ENCODE measurements at places on chromosomes 4 and X.

- no peak for DNase-seq
These were observed 579 bp downstream of the ABCD1 start for GRCh38 chrX:153725039-153725831.

- DNase-seq, result no peak
These were observed 329.5 kb downstream of the KCTD8 start for GRCh38 chr4:44118971-44119680.

DNA sequence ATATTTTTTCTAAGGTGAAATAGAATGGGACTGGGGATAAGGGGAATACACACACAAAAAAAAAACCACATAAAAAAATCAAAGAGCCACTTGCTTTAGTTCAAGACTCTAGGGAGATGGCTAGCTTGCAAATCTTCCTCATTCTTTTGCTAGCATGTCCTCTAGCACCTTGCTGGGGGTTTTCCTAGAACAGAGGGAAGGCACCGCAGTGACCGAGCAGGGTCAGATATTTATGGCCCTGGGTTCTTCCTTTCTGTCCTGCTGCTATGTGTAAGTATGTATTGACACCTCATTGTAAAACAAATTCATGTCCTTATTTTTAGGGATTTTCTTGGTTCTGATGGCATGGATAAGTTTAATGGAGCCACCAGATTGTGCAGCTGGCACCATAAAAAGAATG lies 81.2 kb downstream of the SHISA3 start:
- no peak for DNase-seq

- no peak for DNase-seq
These were observed 241.9 kb upstream of the NDST4 start for GRCh38 chr4:115355329-115355728.

DNA sequence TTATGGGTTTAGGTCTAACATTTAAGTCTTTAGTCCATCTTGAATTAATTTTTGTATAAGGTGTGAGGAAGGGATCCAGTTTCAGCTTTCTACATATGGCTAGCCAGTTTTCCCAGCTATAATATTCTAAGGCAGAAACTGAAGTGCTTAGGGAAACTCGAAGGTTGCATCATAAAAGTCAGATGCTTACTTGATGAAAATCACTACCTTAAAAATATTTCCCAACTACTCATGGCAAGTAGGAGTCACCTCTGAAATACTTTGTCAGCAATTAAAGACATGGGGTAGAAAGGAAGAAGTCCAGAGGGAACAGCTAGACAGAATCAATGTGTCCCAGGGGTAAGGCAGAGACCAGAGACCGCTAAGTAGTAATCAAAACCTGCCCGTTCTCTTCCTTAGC lies 6.3 kb upstream of the AP1S2 start:
- no peak for DNase-seq

DNA sequence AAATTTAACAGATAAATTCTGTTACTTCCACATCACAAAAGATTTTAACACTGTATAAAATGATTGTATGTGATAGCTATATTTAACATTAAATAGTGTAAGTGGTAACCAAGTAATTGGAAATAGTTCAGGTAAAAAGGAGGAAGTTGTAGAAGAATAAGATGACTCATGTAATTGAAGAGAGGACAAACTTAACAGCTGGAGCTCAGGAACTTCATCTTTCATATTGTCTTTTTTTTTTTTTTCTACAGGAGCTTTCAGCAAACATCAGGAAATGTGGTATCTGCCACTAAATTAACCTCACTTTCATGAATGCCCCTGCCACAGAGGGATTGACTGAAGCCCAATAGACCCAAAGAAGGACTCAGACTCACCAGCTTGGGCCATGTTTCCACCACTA lies 188.4 kb upstream of the VEGFC start:
- no peak for DNase-seq

- no peak for DNase-seq
These were observed 11.5 kb downstream of the CPLX1 start for GRCh38 chr4:814312-814850.

GRCh38 chr4:16864199-16864598 lies 34.2 kb downstream of the LDB2 start:
- no peak for DNase-seq

GRCh38 chrX:2967584-2967983 lies 38.4 kb upstream of the ARSD start:
- no peak for DNase-seq

- no peak for DNase-seq
These were observed 57.8 kb downstream of the SOD3 start for GRCh38 chr4:24853142-24853541.

GRCh38 chr4:142405695-142406498 lies 440.2 kb downstream of the INPP4B start:
- DNase-seq, result no peak

GRCh38 chr4:21184788-21185187 lies 484.5 kb downstream of the PACRGL start:
- DNase-seq, result no peak

DNA sequence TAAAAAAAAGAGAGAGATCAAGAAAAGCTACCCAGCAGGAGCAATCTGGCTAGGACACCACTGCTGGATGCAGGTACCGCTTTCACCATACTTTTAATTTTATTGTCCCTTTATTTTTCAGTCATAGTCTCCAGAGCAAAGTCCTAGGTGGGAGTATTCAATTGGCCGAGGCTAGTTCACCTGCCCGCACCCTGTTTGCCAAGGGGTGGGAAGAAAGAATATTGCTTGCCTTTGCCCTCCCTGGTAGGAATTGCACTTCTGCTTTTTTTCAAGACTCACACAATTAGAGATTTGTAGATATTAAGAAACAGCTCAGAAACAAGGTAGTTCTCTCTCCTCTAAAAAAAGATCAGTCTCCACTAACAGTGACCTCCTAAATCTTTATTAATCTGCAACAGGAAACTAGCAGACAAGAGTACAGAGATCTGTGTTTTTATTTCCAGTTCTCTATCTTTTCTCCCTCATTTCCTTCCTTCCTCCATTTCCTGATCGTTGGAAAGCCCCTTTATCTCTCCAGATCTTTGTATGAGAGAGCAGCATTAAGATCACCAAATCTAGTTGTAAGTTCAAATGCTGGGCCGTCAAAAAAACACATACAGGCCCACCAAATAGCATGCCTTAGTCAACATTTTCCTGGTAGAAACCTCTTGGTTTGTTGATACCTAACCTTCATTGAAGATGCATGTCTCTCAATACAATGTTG lies 9.4 kb upstream of the RPGR start:
- no peak for DNase-seq

DNA sequence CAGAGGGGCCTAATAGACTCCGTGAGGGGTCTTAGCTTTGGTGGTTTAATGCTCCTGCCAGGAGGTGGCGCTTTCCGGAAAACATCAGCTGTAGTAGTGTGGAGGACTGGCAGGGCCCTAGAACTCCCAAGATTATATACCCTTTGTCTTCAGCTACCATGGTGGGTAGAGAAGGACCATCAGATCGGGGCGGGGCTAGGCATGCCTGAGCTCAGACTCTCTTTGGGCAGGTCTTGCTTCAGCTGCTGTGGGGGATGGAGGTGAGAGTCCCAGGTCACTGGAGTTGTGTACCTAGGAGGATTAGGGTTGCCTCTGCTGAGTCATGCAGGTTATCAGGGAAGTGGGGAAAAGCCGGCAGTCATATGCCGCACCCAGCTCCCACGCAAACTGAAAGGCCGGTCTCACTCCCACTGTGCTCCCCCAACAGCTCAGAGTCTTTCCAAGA lies 63.0 kb upstream of the AGA start:
- no peak for DNase-seq

- no peak for DNase-seq
These were observed 444.2 kb downstream of the GRIA2 start for GRCh38 chr4:157664726-157665125.

DNA sequence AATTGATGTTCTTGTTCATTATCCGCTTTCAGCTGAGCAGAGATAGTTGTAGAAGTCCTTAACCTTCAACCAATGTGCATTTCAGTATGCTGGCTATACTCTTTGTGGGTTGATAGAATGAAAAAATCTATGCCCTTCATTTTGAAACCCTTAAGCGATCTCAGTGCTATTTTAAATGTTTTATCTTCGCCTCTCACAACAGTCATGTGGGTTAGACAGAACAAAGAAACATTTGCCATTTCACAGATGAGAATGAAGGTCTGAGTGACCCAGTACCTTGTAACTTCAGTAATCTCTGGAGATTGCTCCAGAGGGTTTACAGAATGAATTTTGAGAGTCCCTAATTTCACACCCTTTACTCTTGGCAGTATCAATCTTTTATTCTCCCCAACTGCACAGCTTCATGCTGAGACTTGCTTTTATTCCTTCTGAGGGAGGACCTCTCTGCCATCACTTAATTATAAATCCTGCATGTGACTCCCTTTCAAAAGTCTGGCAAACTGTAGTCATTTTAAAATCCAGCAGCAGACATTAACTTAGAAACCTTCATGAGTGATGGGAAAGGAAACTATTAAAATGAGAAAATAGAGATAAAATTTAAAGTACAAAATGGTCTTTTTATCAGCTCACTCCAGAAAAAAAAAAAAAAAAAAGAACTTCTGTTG lies 921.5 kb downstream of the RAB28 start:
- DNase-seq, result no peak

DNA sequence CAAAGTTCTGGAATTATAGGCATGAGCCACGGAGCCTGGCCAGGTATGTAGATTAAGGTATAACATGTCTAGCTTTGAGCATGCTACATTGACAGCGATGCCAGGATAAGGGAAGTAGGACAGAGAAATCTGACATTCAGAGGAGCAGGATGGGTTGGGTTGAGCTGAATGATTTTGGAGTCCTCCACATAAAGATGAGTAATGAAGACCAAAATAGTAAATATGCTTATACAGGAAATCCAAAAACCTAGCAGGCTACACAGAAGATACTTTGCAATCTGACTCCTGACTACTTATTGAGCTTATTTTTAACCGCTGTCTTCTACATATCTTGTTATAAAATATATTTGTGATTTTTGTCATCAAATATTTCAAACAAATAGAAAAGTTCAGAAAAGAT lies 69.7 kb downstream of the PDGFC start:
- DNase-seq, result no peak

GRCh38 chrX:3134316-3134945 lies 93.2 kb downstream of the ARSF start:
- DNase-seq, result no peak

GRCh38 chrX:16946971-16947562 lies 609 bp downstream of the REPS2 start:
- no peak for DNase-seq

DNA sequence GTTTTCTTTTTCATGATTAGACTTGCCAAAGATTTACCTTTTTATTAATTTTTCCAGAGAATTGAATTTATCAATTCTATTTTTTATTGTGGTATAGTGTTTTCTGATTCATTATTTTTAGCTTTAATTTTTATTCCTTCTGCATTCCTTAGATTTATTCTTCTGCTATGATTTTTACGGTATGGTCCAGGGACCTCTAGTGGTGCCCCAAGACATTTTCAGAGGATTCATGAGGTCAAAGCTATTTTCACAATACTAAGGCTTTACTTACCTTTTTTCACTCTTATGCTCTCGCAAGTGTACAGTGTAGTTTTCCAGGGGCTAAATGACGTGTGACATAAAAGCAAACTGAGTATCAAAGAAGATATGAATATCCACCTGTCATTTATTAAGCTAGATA lies 8.0 kb downstream of the RADX start:
- DNase-seq, result no peak

- DNase-seq, result no peak
These were observed 21.1 kb upstream of the PDS5A start for GRCh38 chr4:39998659-39999345.

DNA sequence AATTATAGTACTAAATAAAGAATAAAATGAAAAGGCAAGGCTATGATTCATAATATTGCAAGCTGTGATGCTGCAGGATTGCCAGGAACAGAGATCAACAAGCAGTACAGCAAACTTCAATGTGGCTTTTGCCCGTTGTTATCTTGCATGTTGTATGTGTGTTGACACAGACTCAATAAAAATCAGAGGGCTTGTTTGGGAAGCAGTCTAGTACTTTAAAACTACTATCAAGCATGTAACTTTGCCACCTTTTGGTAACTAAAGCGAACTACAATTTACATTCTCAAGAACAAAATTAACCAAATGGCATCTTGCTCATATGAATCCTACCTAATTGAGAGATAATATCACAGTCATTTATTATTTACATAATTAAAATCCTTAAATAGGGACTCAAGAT lies 79.8 kb upstream of the GPM6A start:
- DNase-seq, result no peak

- DNase-seq, result no peak
These were observed 9.9 kb upstream of the CT47C1 start for GRCh38 chrX:119062750-119063374.

- no peak for DNase-seq
These were observed 70.8 kb downstream of the CAPN6 start for GRCh38 chrX:111199505-111199904.

DNA sequence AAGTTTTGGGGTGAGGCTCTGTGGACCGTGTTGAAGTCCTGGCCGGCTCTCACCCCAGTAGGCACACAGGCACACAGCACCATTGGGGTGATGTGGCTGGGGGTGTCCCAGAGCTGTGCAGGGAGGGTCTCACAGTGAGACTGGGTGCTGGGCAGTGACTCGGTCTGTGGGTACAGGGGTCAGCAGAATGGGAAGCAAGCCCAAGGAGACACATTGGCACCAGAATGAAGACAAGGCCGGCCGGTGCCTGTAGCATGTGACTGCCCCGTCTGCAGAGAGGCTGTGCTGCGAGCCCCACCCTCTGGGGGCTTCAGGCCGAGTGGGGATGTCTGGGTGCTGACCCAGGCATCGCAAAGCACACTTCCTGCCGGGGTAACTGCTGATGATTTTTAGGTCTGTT lies 5.2 kb downstream of the MAEA start:
- no peak for DNase-seq

- no peak for DNase-seq
These were observed 237.1 kb upstream of the TLL1 start for GRCh38 chr4:165635951-165636350.

GRCh38 chrX:78384486-78384885 lies 57.1 kb upstream of the CYSLTR1 start:
- no peak for DNase-seq

GRCh38 chr4:52554612-52555355 lies 104.3 kb downstream of the USP46 start:
- no peak for DNase-seq

DNA sequence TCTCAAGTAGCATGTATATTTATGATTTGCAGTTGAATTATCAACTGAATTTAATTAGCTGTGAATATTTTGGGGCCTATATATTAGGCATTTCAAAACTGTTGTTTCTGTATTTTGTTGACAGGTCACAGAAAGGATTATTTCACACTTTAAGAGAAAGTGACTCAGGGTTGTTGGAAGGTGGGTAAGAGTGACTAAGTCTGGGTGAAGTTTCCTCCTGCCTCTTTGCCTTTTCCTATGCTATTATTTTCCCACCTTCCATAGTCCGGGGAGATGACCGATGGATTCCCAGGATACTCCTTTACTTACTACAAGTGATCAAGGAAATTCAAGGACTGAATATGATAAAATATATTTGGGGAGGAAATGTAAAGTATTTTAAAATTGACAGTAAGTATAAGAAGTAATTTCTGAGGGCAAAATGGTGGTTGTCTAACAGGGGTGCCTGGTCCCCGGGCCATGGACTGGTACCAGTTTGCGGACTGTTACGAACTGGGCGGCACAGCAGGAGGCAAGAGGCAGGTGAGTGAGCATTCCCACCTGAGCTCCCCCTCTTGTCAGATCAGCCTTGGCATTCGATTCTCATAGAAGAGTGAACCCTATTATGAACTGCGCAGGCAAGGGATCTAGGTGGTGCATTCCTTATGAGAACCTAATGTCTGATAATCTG lies 175.5 kb upstream of the GPRIN3 start:
- DNase-seq, result no peak

- no peak for DNase-seq
These were observed 1.1 kb downstream of the ELK1 start for GRCh38 chrX:47649271-47649670.
